ENCODE measurements at places on chromosomes 11 and 22.
A peak's percentile ranks its signal among the peaks of the same experiment; 100 is the strongest.

DNA sequence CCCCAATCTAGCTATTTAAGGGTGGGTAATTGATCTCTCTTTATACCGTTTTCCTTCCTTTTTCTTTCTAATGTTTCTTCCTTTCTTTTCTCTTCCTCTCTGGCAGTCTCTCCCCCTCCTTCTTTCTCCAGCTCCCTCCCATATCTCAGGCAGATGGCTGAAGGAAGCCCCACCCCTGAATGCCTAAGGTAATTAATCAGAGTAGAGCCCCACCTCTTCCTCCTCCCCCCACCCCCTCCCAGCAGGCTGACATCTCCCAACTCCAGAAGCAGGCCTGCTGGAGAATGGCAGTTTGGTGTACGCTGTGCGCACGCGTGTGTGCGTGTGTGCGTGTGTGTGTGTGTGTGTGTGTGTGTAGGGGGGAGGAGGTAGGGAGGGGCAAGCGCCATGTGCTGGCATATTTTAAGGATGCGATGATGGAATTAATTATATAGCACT, 122.6 kb downstream of the APOL5 start:
- DNase-seq, result peak; percentile 96

DNA sequence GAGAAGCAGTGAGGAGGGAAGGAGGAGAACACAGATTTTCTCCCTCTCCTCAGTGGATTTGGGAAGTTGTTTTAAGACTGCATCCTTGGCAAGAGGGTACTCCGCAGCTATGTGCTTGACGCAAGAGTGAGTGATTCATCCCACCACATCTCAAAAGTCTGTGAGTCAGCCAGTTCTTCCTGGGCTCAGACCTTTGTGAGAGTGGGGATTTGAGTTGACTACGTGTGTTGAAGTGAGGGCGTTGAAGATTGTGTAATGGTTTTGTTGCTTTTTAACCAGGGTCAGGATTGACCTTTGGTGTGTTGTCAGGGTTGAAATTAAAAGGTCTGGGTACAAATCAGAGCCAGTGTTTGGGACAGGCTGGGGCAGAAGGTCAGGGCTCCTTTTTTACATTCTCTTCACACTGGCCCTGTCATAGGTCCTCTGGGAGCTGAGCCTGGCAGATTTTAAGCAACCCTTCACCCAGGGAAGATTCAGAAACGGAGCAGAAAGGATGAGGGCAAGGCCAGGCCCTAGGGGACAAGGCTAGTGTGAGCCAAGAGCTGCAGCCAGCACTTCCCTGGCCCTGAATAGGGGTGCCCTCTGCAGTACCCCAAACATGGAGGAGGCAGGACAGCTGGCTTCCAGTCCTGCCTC, 4.2 kb upstream of the C11orf86 start:
- peak; percentile 74 for DNase-seq

- no peak for DNase-seq
Measured at GRCh38 chr22:39233710-39234471, 10.9 kb downstream of the PDGFB start.

- DNase-seq, result peak; percentile 70
Measured at GRCh38 chr11:39541945-39542351, 1917.5 kb downstream of the LRRC4C start.

GRCh38 chr11:120704256-120704750, 192.8 kb downstream of the GRIK4 start:
- DNase-seq, result no peak

- DNase-seq, result no peak
Measured at GRCh38 chr22:40241200-40241763, 63.6 kb downstream of the TNRC6B start.

- no peak for DNase-seq
Measured at GRCh38 chr11:133832991-133833897, 12.1 kb downstream of the SPATA19 start.

- DNase-seq, result peak; percentile 86
Measured at GRCh38 chr11:19577976-19578619, 134.5 kb upstream of the NAV2 start.

GRCh38 chr11:91946397-91946951, 278.1 kb upstream of the FAT3 start:
- peak; percentile 4 for DNase-seq

DNA sequence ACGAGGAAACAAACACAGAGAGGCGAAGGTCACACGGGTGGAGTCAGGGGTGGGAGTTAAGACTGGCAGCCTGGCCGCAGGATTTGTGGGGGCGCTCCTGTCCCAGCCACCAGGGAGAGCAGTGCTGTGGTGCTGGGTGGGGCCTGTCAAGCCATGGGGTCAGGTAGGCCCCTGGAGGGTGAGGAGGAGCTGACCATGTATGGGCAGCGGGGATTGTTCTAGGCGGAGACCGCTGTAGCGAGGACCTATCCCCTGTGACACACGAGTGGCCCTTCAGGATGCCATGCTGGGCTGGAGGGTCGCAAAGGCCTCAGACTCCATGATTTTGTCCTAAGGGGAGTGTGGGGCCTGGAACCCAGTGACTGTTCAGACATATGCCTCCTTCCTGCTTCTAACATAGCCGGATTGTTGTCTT, 1.6 kb upstream of the RPS19BP1 start:
- DNase-seq, result no peak

Data from endothelial cell of umbilical vein (primary cell).